ENCODE measurements at places on chromosomes 16 and 17. TPM values are rescaled to one million over a fixed set of nuclear protein-coding genes. Genes with fewer than 3 reads are reported as not detected.
A peak's percentile ranks its signal among the peaks of the same experiment; 100 is the strongest.

DNA sequence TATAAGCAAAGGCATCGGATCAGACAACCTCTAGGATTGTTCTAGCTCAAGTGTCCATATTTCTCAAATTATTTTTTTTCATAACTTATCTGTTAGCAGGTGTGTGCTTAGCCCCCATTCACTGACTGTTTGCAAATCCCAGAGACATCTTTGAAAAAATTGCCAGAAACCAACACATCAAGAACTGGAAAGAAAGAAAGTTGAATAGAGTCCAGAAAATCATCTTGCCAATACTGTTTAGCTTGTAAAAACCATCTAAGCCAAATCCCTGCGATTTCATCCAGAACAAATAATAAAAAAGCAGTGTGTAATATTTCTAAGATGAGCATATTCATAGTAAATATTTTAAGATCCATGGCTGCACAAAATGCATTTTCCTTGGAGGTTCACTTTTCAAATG is 64.5 kb downstream of the WSCD1 start:
- no peak for DNase-seq

GRCh38 chr16:54009464-54010176 is 277.0 kb downstream of the IRX3 start:
- no peak for DNase-seq

DNA sequence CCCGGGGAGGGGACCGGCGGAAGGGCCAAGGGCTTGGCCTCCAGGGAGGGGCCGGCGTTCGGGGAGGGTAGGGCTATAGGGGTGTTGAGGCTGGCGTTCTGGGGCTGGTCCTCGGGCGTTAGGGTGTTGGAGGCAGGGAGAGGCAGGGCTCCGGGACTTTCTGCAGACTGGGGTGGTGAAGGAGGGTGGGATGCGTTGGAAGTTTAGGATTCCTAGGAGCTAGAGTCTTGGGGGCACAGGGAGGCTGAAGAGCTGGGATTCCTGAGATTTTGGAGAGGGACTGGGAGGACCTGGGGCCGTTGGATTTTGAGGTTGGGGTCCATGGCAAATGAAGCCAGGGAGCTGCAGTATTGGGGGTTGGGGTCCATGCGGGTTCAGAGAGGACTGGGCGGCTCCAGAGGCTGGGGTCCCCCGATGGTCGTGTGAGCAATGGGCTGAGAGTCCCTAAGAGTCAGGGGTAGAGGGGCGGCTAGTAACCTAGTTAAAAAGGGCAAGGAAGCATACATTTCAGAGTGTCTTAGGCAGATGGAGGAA is 740 bp downstream of the NFATC2IP start:
- DNase-seq, result no peak

PRAC1 gene
- total RNA-seq, result not detected

ACAP1 gene
- 0.90 TPM for total RNA-seq

- no peak for DNase-seq
These were observed 58.3 kb downstream of the SIAH1 start for GRCh38 chr16:48326915-48327314.

GRCh38 chr17:14409292-14409691 is 108.4 kb downstream of the HS3ST3B1 start:
- no peak for DNase-seq

KCNH4 gene
- total RNA-seq, result not detected

GRCh38 chr16:74275031-74275636 is 21.5 kb upstream of the PSMD7 start:
- peak; percentile 16 for DNase-seq

- DNase-seq, result no peak
These were observed 1120.8 kb upstream of the GOT2 start for GRCh38 chr16:59854846-59855439.

DNA sequence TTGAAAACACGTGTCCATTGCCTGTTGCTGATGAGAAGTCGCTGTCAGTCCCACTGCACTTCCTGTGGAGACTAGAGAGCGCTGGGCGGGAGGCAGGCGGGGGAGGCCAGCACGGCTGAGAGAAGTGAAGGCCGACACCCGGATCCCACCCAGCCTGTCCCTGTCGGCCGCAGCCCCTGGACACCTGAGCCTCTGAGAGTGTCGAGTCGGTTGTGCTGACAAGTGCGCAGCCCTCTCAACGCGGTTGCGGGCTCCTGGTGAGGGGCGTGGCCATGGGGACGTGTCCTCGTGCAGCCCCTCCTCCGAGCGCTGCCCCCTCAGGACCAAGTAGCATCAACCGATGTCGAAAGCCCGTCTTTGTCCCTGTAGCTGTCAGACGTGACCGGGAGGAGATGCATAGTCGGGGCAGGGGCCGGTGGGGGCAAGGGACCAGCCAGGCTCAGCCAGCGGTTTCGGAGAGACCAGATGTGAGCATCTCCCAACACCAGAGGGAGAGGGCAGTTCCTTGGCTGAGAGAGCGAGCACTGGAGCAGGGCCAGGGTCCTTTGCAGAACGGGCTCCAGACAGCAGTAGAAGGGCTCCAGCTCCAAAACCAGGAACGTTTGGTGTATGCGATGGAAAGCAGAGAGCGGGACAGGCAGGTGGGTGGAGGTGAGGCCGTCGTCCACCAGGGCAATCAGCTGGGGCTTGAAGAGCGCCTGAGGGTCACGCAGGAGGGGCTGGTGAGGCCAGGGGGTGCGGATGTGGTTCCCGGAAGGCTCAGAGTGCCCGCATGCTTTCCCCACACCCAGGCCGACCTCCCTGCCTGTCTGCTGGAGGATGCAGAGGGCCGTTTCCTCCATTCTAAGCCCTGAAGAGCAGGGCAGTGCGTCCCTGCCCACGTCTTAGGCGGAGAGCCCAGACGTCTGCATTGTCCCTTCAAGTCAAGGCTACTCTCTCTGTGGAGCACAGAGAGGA is 43.3 kb upstream of the CHMP6 start:
- DNase-seq, result no peak

DNA sequence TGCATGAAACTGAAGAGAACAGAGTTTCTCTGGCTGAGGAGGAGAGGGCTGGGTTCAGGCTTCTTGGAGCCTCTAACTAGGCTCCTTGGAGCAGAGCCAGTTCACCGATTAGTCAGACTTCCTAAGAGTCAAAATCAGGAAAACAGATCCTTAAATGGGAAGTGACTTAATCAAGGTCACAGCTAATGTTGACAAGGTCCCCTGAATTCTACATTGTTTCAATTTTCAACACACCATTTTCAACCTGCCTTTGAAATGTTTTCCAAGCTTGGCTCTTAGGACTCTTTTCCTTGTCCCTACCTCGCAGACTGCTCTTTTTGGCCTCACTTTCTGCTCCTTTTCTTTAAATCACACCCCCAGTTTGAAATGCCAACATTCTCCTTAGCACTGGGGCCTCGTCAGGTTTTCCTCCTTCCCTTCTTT is 16.3 kb downstream of the MYL4 start:
- DNase-seq, result peak; percentile 89

DNA sequence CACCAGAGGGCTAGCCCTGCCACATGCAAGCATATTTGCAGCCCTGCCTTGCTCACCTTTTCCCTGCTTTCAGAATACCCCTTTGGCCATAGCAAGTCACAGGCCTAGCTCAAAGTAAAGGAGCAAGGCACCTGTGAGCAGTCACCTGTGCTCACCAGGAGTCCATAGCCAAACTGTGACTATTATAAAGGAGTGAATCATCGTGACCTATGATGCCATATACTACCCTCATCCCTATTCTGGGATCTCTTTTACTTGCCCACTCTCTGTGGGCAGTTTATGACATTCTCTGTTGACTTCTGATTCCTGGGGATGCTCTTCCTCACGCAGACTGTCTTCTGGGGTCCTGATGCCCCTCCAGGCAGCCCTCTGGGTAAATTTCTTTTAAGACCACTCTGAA is 200.5 kb upstream of the NLRP1 start:
- DNase-seq, result peak; percentile 22

GRCh38 chr17:47937941-47938340 is 3.4 kb upstream of the PNPO start:
- DNase-seq, result no peak

FLOT2 gene
- 45.5 TPM for total RNA-seq

- DNase-seq, result no peak
These were observed 98.2 kb downstream of the USP32 start for GRCh38 chr17:60293580-60294335.

PRR29 gene
- 0.76 TPM for total RNA-seq

AANAT gene
- total RNA-seq, result not detected

PYY gene
- total RNA-seq, result not detected

GRCh38 chr17:80089762-80090161 is 11.6 kb upstream of the GAA start:
- DNase-seq, result no peak

- DNase-seq, result no peak
These were observed 2.1 kb upstream of the TEX19 start for GRCh38 chr17:82356845-82357355.

SOX9 gene
- 26.1 TPM for total RNA-seq

DNA sequence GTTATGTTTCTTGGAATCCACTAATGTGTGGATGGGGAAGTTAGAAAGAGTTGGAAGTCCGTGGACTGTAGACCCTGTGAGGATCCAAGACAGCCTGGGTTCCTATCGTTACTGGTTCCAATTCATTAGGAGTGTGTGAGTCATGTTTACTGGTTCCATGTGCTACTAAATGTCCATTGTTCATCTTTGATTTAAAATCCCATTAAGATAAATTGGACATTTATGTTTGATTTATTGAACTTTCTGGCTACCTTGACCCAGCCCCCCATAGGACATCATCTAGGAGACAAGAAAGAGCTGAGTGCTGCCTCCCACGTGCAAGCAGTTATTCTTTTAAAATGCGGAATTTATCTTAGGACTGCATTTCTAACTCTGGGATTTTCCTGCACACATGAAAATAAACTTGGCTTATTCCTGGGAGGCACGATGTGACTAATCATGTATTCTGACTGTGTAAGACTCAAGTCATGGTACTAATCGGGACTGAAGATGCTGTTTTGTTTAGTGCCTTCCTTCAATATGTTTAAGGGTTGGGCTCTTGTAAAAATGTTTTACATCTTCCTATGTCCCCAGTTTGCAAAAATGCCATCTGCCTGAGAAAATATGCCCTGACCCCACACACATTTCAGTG is 53.4 kb downstream of the RGS9 start:
- peak; percentile 67 for DNase-seq

GRCh38 chr17:64113006-64113405 is 16.9 kb downstream of the ERN1 start:
- DNase-seq, result no peak

FBXW10 gene
- not detected for total RNA-seq

ACE gene
- 4.4 TPM for total RNA-seq

- no peak for DNase-seq
These were observed 65.6 kb downstream of the SEC14L1 start for GRCh38 chr17:77206158-77206956.

DNA sequence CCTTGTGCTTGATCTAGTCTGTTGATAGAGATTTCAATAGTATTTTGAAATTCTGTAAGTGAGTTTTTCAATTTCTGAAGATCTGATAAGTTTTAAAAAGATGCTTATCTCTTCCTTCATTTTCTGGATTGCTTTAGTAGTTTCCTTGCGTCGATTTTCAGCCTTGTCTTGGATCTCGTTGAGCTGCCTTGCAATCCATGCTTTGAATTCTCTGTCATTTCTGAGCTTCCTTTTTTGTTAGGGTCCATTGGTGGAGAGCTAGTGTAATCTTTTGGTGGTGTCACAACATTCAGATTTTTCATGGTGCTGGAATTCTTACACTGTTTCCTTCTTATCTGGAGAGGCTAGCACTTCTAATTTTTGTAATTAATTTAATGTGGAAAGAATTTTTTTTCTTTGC is 61.1 kb downstream of the SLFN11 start:
- DNase-seq, result no peak

PDE6G gene
- 1.1 TPM for total RNA-seq

DNA sequence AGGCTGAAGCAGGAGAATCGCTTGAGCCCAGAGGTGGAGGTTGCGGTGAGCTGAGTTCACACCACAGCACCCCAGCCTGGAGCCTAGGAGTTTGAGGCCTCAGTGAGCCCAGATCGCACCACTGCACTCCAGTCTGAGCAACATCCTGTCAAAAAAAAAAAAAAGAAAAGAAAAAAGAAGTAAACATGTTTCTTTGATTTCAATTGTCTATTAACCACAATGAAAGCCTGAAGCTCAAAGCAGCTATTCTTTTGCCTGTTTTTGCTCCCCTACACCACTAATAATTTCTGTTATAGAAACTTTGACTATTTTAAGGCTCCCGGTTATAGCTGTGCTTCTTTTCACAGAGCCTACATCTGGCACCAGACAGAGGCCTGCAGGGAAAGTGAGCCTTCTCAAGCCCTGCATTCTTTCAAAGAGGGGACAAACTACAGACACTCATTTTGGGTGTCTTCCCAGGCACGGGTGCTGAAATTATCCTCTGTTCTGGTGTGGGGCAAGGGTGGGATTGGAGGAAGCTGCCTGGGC is 14.2 kb upstream of the SLC52A1 start:
- no peak for DNase-seq

- DNase-seq, result no peak
These were observed 11.2 kb downstream of the GTF3C1 start for GRCh38 chr16:27538528-27538927.

- no peak for DNase-seq
These were observed 15.7 kb upstream of the WFIKKN1 start for GRCh38 chr16:615122-615521.

- DNase-seq, result no peak
These were observed 42.8 kb upstream of the ACSF3 start for GRCh38 chr16:89050868-89051311.

Measured in A172 (cell line).